ENCODE measurements at places on chromosomes 5 and 9.

DNA sequence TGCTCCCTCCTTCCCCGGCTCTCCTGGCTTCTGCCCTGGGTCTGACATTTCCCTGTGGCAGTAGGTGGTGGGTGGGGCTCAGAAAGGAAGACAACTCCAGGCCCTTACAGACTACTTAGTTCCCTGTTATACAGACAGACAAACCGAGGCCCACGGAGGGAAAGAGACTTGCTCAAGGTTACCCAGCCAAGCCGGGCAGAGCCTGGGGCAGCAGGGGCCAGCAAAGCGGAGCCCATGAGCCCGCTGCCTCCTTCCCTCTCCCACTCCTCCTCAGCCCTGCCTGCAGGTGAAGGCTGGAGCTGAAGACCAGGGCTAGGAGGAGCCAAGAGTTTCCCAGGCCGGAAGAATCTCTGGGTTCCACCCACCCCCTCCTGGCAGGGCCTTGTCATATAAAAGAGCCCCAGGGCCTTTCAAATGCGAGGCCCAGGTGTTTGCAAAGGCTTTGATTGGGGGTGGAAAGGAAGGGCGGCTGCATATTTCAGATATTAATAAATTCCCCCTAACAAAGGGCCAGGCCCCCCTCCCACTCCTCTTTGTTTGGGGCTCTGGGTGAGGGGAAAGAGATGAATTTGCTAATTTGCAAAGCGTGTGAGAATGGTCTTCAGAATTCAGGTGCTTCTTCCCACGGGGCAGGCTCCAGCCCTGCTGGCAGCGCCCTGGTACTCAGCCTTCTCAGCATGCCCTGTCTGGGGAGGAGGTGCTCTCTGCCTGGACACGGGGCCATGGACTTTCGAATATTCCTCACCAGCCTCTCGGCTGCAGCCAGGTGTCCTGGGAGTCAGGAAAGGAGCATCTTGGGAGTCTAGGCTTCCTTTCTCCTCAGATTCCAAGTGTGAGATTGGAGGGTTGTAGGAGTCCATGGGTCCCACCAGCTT, 21.5 kb downstream of the SLC6A7 start:
- no peak for DNase-seq

- no peak for DNase-seq
Measured at GRCh38 chr9:87868635-87869034, 14.0 kb upstream of the SPATA31E1 start.

DNA sequence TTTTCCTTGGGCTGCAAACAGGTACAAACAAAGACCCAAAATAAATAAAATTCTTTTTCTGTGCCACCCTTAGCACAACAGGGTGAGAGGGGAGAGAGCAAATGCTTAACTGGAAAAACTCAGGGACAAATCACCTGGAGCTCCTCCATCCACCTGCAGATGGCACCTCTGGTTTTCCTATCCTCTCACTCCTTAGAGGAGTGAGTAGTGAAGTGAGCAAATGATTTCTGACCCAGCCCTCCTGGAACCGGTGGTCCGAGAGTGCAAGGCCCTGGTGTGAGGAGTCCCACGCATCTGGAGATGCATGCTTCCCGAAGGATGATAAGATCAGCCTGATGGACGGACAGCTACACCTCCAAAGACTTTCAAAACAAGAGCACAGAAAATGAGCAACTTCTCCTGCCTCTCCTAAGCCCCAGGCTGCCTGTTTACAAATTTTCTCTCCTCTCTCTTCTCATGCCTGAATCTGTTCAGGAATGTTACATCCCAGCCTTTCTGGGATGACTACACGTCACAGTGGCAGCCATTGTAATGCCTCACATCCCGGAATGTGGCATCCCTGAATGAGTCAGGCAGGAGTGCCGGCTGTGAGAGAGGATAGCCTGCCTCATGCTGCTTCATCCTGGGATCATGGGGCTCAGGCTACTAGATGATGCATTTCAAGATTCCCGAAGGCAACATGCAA, 86.4 kb downstream of the ADRB2 start:
- DNase-seq = peak; percentile 99

- DNase-seq = no peak
Measured at GRCh38 chr5:61277781-61278180, 54.3 kb upstream of the ZSWIM6 start.

- no peak for DNase-seq
Measured at GRCh38 chr5:150335778-150336177, 21.7 kb upstream of the TCOF1 start.

DNA sequence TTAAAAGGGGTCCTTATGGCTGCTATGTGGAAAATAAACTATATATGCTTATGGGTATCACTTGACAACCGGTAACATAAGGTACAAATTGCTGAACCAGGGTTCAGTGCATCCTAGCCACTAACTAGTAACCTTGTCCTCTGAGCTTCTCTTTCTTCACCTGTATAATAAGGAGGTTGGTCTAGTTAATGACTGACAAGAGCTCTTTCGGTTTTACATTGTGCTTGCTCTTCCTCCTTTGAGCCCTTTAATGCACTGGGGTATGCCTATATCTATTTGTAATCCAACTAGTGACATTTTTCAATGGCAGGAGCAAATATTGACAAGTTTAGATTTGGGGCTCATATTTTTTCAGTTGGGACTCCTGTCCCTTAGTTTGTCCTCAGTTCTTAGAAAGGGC, 66.1 kb downstream of the NPR3 start:
- DNase-seq = no peak

GRCh38 chr9:93065135-93065720, 6.7 kb downstream of the SUSD3 start:
- no peak for DNase-seq

DNA sequence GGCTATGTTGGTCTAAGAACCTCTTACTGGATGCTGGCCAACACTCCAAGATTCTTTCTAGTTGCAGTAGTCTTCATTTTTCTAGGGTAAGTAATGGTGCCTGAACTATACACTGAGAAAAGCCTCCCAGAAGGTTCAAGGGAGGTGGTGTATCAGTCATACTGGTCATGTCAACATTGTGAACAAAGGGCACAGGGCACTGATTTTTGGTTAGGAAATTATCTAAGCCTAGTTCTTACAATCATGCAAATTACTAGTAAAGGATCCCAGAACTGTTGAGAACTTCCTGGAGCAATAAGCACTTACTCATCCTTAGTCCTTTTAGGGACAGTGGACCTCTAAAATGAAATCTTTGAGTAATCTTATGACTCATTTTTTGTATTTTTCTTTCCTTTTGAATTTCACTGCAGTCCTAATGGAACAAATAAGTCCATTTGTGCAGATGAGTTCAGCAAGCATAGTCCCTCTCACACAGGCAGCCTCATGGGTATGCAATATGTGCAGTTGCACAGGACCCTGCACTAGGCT, 21.1 kb upstream of the CDC42SE2 start:
- DNase-seq = peak; percentile 69
